Activated naive CD4-positive, alpha-beta T cell treated with anti-CD3 and anti-CD28 coated beads, Interleukin-2, amount 10 ng/mL, durations not matched to agents 7 days and 5 days (primary cell): ENCODE measurements at places on chromosomes 3 and 15.

- no peak for DNase-seq
Measured at GRCh38 chr3:152961323-152961722, 126.4 kb downstream of the P2RY1 start.

GRCh38 chr15:36960179-36960946, 140.0 kb downstream of the MEIS2 start:
- DNase-seq: no peak

GRCh38 chr3:106004137-106004681, 135.4 kb upstream of the CBLB start:
- DNase-seq: no peak

DNA sequence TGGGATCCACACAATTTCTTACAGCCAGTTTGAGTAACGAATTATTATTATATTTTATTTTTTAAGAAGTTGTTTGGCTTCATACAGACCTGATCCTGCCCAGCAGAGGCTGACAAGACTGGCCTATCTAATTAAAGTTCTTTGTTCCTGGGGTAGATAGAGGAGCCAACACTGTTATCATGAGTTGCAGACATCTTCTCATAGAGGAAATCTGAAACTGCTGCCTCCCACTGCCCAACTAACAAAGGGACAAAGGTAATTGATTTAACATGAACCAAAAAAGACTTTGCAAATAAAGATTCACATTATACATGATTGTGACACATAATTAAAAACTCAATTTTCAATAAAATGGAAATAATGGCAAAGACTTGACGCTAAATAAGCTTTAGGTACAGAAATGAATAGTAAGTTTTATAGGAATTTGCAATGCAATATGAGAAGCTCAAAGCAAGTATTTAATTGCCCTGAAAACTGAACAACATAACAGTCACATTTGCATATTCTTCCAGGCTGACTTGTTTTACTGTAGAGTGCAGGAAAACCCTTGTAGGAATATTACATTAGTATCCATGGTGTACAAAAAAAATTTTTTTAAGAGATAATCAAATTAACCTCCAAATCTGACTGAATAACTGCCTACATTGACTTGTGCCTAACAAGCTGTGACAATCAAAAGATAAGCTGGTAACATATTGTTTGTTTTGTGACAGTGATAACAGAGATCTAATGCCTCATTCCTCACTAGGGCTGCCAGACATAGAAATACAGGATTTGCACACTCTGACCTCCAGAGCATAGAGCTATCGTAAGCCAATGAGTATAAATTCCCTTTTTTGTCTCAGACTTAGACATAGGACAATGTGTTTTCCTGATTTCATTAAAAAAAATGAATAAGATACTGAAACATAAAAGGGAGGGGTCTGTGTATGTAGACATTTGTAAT, 273.2 kb downstream of the MFSD1 start:
- no peak for DNase-seq

GRCh38 chr3:15952543-15953175, 154.9 kb upstream of the ANKRD28 start:
- no peak for DNase-seq
